ENCODE measurements at places on chromosomes 13 and 19.

DNA sequence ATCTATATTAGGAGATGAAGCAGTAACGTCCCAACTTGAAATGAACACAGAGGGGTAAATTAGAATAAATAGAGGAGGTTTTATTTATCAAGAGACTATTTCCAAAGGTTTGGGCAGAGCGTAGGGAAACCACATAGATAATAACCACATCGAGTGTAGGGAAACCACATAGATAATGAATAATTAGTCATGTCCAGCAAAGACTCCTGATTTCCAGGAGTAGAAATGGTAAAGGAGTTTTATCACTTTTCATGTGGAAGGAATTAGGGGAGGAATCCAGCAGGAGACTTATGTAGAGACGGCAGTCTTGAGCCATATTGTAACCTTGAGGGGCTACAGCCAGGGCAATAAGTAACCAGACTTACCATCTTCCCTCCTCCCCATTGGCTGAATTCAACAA is 136.3 kb upstream of the CSNK1A1L start:
- no peak overlapping the region for H3K27ac ChIP-seq
- no peaks in the 10 kb centered on the region for H3K27me3 ChIP-seq
- H3K4me1 ChIP-seq = no peaks in the 10 kb centered on the region
- no peak for DNase-seq

DNA sequence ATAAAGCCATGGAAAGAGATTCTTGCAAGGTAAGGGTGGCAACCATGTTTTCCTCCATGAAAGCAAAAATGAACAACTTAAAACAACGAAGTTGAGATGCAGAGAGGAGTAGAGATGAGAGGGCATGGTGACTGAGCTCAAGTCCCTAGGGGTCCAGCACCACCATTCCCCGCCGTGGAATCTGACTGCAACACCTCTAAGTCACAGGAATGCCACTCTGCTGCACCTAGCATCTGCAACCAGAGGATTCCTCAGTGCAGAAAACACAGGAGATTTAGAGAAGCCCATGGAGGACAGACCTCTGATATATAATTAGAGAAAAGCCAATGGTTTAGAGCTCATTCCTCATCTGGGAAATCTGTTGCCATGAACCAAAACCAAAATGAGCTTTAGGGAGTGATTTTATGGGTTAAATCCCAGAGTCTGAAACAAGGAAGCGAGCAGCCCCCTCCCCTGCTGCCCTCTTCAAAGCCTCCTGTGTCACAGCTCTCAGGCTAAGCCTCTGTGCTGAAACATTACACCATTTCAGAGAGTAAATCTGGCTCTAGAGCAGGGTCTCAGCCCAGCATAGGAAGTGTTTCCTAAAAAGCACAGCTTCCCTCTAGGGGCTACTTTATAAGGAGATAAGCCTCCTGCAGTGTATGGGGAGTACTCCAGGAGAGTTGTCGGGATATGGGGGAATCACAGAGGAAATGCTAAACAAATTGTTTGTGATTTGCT is 1043.6 kb downstream of the UQCRFS1 start:
- H3K4me1 ChIP-seq = peaks cover 11% of the 10 kb centered on the region
- H3K36me3 ChIP-seq = no peaks in the 10 kb centered on the region
- DNase-seq = no peak
- H3K27ac ChIP-seq = no peak overlapping the region
- no peak overlapping the region for H3K4me3 ChIP-seq

GRCh38 chr19:39141929-39142328 is 16.3 kb downstream of the PAK4 start:
- no peak overlapping the region for H3K27ac ChIP-seq
- H3K4me3 ChIP-seq = no peak overlapping the region
- H3K36me3 ChIP-seq = no peaks in the 10 kb centered on the region
- peaks cover 33% of the 10 kb centered on the region for H3K4me1 ChIP-seq
- DNase-seq = no peak

- no peaks in the 10 kb centered on the region for H3K27me3 ChIP-seq
- H3K27ac ChIP-seq = no peak overlapping the region
- no peak for DNase-seq
- H3K4me3 ChIP-seq = no peak overlapping the region
- H3K4me1 ChIP-seq = no peaks in the 10 kb centered on the region
- H3K36me3 ChIP-seq = no peaks in the 10 kb centered on the region
Measured at GRCh38 chr13:91406619-91407018, 8.2 kb downstream of the GPC5 start.

GRCh38 chr19:17790059-17790780 is 4.7 kb upstream of the B3GNT3 start:
- peaks cover 5% of the 10 kb centered on the region for H3K36me3 ChIP-seq
- H3K4me3 ChIP-seq = no peak overlapping the region
- DNase-seq = no peak
- peaks cover 20% of the 10 kb centered on the region for H3K27me3 ChIP-seq

DNA sequence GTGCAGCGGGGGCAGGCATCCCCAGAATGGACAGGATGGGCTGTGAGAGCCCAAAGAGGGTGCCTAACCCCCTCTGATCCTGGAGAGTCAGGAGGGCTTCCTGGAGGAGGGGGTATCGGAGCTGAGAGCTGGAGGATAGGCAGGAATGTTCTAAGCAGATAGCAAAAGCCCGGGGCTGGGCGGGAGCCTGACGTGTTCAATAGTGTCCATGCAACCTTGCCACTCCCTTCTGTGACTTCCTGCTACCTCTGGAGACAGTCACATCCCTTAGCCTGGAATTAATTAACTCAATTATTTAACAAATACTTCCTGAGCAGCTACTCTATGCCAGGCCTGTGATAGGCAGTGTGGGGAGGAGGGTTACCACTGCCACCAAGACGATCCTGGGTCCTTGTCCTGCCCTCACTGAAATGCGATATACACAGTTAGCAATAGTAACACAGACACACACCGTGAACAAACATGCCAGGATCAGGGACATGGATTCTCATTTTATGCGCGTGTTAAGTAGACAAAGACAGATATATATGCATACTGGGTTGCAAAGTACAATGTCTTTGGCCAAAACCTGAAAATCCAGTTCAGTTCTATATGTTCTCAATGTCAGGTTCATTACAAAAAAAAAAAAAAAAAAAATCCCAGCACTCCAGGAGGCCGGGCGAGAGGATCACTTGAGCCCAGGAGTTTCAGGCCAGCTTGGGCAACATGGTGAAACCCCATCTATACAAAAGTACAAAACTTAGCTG is 10.7 kb downstream of the AP2S1 start:
- peaks cover 10% of the 10 kb centered on the region for H3K36me3 ChIP-seq
- peak overlapping the region; percentile 77 for H3K27ac ChIP-seq
- no peaks in the 10 kb centered on the region for H3K4me1 ChIP-seq
- no peaks in the 10 kb centered on the region for H3K27me3 ChIP-seq
- no peak overlapping the region for H3K4me3 ChIP-seq

DNA sequence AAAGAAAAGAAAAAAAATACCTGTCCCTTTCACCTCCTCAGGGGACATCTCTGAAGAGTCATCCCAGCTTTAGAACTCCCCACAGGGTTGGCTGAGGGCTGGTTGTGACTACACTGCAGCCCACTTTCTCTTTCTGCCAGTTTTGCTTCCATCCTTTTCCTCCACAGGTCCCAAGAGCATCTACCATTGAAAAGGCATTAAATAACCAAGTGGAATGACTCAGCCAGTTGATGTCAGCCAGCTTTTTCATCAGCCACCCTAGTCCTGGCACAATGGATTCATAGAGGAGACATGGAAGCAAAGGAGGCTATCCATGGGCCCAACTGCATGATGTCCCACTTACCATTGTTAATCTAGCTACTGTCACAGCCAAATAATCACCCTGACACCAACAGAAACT is 9.2 kb upstream of the RCBTB1 start:
- no peaks in the 10 kb centered on the region for H3K27me3 ChIP-seq
- H3K4me1 ChIP-seq = no peaks in the 10 kb centered on the region
- DNase-seq = no peak
- H3K36me3 ChIP-seq = no peaks in the 10 kb centered on the region
- H3K27ac ChIP-seq = no peak overlapping the region
- H3K4me3 ChIP-seq = no peak overlapping the region

DNA sequence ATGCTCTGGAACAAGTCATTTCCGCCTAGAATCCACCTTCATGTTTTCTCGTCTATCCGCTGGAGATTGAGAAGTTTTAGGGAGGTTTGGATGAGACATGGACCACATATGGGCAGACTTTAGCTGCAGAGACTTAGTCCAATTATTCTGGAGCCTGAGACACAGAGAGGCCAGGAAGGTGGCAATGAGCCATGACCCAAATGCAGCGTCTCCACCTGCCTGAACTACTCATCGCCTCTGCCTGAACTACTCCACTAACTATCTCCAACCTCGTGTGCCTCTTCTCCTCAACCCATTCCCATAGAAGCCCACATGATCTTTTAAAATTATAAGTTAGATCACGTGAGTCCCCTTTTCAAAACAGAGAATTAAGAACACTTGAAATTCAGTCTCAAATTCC is 5.6 kb downstream of the PLEKHA4 start:
- H3K36me3 ChIP-seq = no peaks in the 10 kb centered on the region
- no peak for DNase-seq
- H3K27ac ChIP-seq = peak overlapping the region; percentile 100
- no peaks in the 10 kb centered on the region for H3K4me1 ChIP-seq
- no peaks in the 10 kb centered on the region for H3K27me3 ChIP-seq

All from tibial nerve (tissue), 4 donors.